ENCODE measurements at places on chromosomes 13 and 19.

- ATAC-seq, result no peak
Observed at GRCh38 chr13:26075498-26075897, 23.7 kb upstream of the SHISA2 start.

- ATAC-seq, result no peak
Observed at GRCh38 chr19:38682872-38683392, 35.5 kb downstream of the ACTN4 start.

GRCh38 chr19:41355802-41356201, 2.1 kb upstream of the TGFB1 start:
- no peak for ATAC-seq

- no peak for ATAC-seq
Observed at GRCh38 chr19:1211494-1212234, 6.1 kb downstream of the STK11 start.

DNA sequence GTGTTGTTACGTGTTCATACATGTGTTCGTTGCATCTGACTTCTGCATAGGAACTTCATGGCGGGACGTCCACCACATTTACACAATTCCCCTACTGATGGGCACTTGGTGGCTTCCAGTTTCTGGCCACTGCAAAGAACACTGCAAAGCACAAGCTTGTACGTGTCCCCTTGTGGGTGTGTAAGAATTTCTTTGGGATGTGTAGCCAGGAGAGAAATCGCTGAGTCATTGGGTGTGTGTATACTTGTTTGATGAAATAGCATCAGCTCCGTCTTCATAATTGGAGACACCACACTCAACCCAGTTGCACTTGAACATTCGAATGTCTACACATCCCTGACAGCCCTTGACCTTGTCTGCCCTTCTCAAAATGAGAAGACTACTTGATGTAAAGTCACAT, 19.2 kb downstream of the KLK5 start:
- ATAC-seq, result peak; percentile 80

DNA sequence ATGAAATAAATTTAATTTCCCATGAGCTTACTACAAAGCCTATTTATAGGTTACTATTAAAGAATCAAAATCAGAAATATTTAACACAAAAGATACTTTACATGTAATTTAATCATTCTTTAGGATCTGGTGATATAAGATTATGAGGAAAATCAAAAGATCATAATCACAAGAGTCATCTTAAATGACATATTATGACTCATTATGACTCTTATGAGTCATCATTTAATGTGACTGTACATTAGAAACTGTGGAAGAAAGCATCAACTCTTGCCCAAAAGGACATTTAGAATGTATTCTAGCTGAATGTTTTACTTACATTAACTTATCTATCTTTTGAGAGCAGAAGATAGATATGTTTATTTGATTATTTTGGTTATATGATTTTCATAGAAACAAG, 458.6 kb downstream of the DCT start:
- ATAC-seq, result no peak
